ENCODE measurements at places on chromosomes 12 and 14.

- peak; percentile 17 for DNase-seq
Measured at GRCh38 chr12:107229827-107230226, 136.5 kb upstream of the CRY1 start.

GRCh38 chr14:83838226-83838625 is 1691.7 kb upstream of the FLRT2 start:
- no peak for DNase-seq

GRCh38 chr14:44945264-44945663 is 16.5 kb downstream of the KLHL28 start:
- DNase-seq = no peak

GRCh38 chr12:108511633-108512540 is 3.2 kb upstream of the FICD start:
- DNase-seq = peak; percentile 38

GRCh38 chr14:53621921-53622320 is 334.7 kb downstream of the BMP4 start:
- no peak for DNase-seq

GRCh38 chr12:43063650-43064049 is 474.1 kb upstream of the PRICKLE1 start:
- DNase-seq = no peak

DNA sequence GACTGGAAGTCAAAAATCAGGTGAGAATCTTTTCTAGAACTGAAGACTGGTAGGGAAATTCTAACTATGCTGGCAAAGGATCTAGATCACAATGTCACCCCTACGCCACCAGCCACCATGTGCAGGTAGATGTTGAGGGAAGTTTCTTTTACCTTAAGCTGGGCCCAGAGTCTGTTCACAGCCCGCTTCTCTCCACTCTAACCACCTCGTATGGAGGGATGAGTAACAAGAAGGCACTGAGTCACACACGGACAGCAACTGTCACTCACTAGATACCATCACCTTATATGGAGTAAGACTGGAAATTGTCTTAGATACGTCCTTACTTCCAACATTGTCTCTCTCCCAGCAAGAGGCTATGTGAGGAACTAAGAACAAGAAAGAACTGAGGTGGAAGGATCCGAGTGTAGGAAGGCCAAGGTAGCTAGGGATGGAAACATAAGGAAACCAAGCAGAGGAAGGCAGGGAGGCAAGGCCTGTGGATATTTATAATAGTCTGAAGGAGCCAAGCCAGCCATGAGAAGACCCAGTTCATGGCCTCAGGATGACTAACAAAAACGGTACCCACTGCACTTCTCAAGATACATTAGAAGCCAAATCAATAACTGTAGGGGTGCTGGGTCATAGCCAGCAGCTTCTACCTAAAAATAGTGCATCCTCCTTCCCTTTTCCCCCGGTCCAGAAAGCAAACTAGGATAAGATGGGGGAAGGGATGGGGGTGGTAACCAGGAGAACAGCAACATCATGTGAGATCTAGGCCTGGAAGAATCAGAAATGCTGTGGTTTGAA is 15.5 kb downstream of the REM2 start:
- no peak for DNase-seq

- no peak for DNase-seq
Measured at GRCh38 chr14:60636879-60637478, 12.3 kb downstream of the SIX1 start.

- DNase-seq = no peak
Measured at GRCh38 chr12:95820096-95820703, 29.6 kb upstream of the NTN4 start.

GRCh38 chr12:59823567-59823966 is 227.7 kb downstream of the SLC16A7 start:
- DNase-seq = no peak

DNA sequence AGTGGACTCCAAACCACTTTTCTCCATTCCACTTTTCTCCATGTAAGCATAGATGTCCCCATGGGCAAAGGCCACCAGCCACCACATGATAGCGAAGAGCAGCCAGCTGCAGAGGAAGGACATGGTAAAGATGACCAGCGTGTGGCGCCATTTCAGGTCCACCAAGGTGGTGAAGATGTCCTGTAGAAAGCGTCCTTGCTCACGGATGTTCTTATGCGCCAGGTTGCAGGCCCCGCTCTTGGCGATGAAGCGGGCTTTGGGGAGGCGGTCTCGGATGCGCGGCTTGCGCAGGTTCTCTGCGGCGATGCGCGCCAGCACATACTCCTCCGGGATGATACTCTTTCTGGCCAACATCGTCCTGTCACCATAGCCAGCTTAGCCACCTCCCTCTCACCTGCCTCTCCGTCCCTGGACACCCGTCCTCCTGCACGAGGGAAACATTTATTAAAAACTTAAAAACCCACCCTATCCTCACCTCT is 1.2 kb downstream of the KCNJ8 start:
- no peak for DNase-seq

- DNase-seq = no peak
Measured at GRCh38 chr12:92022093-92022492, 123.6 kb downstream of the BTG1 start.

- DNase-seq = no peak
Measured at GRCh38 chr14:98236314-98236713, 1035.7 kb downstream of the BCL11B start.

GRCh38 chr14:56342494-56342942 is 224.3 kb downstream of the PELI2 start:
- no peak for DNase-seq

GRCh38 chr12:89069431-89069830 is 282.9 kb downstream of the DUSP6 start:
- peak; percentile 46 for DNase-seq

GRCh38 chr12:127515941-127516340 is 751.0 kb upstream of the TMEM132C start:
- DNase-seq = no peak

DNA sequence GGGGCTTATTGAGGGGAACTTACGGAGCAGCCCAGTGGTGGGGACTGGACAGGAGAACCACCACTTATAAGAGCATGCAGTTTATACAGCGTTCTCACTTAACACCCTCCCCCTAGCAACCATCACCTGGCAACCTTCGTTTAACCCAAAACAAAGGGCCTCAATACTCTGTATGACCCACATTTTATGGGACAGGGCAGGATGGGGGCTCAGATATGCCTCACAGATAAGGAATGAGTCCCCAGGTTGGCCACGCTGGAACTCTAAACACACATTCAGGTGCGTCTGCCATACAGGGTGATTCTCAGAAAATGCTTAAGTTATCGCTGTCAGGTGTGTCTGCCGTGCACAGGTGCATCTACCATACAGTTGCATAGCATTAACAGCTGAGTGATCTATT is 99.2 kb downstream of the GCH1 start:
- no peak for DNase-seq

- no peak for DNase-seq
Measured at GRCh38 chr12:129901254-129901653, 2.6 kb downstream of the TMEM132D start.

GRCh38 chr12:118055865-118056773 is 4.9 kb downstream of the WSB2 start:
- no peak for DNase-seq

DNA sequence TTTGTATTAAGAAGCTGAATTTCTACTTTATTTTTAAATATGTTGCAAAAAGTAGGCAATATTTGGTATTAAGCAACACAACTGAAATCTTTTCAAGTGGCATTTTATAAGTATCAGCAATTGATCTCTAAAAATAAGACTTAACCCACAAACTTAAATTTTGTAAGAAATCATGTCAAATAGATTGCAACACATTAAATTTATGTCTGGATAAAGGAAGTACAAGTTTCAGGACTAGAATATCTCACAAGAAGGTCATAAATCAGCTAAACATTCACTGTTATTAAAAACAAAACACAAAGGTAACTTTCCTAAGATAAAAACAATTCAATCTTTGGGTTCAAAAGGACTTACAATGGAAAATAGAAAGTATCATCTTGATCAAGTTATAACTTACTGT is 32.8 kb downstream of the CPNE8 start:
- DNase-seq = no peak

GRCh38 chr12:15563663-15564062 is 225.5 kb downstream of the EPS8 start:
- DNase-seq = no peak

- DNase-seq = no peak
Measured at GRCh38 chr12:48054955-48055821, 50.7 kb downstream of the SENP1 start.

DNA sequence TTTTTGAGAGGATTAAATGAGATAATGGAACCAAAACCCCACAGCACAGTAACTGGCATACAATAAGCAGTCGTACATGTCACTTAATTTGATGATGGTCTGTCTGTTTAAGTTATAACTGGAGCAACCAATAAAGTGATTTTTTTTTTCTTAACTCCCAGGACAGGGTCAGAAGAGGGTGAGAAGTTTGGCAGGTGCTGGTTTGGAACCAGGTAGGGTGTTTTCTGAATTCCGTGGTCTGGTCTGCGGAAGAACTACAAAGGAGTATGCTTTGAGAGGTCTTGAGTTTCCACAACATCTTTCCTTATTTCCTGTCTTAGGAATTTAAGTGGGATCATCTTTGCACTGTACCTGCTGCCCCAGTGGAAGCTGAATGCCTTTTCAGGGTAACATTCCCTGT is 111.7 kb downstream of the SLC8A3 start:
- DNase-seq = no peak

GRCh38 chr12:123938679-123939480 is 33.8 kb downstream of the CCDC92 start:
- DNase-seq = no peak

DNA sequence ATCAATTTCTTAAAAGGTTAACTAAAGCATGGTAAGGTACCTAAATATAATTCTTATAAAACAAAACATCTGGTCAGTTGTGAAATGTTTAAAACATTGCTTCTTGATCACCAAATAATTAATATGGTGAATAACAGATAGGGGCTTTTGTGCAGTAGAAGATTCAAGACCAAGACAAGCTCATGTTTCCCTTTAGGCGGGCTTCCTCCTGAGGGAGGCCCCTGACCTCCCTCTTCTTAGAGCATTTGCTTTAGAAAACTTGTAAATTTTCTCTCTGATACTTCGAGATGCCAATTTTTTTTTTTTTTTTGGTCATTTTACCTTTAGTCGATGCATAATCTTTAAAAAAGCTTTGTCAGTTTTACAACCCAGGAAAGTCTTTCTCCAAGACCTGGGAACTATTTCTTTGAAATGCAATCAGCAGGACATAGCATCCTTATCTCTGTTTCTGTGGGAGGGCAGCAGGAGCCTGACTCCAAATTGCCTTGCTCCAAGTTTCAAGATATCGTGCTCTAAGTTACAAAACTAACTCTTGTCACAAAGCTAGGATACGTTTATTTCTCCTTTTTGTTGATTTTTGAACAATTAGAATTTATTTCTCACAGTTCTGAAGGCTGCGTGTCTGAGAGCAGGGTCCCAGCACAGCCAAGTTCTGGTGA is 66.6 kb upstream of the BICD1 start:
- DNase-seq = peak; percentile 52

DNA sequence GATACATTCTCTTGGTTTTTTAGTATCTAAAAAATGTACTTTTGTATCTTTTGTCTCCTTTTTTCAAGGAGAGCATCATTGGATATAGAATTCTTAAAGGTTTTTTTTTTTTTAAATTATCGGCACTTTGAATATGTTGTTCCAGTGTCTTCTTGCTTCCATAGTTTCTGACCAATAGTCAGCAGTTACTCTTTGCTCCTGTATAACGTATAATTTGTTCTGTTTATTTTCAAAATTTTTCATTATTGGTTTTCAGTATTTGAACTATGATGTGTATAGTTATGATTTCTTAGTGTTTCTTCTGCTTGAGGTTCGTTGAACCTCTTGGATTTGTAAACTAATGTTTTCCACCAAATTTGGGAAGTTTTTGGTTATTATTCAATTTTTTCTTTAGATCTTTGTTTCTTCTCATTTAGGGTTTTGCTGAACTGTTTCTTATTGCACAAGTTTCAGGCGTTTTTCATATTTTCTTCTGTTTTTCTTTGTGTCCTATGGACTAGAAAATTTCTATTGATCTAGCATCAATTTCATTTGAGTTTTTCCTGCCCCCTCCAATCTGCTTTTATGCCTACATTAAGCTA is 93.9 kb downstream of the PLBD1 start:
- peak; percentile 15 for DNase-seq

DNA sequence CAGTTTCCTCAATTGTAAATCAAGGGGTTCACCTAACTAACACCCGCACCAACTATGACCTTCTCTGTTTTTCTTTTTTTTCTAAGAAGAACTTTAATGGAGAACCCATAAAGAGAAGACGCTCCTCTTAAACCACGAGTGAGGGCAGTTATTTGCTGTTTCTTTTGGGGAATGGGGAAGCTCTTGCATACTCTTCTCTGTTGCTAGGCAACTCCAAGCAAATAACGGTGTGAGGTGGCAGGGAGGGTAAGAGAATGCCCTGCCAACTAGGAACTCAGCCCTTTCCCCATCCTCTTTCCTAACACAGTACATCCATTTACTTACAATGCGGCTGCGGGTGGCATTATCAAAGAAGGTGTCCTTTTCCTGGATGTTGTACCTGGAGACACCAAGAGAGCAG is 114.9 kb downstream of the ANO2 start:
- no peak for DNase-seq

GRCh38 chr14:72118841-72119240 is 186.6 kb downstream of the RGS6 start:
- no peak for DNase-seq

GRCh38 chr14:95231966-95232633 is 74.8 kb upstream of the DICER1 start:
- DNase-seq = no peak

GRCh38 chr12:45697371-45697770 is 32.1 kb upstream of the ARID2 start:
- DNase-seq = no peak

GRCh38 chr12:34625116-34625515 is 602.8 kb downstream of the ALG10 start:
- DNase-seq = peak; percentile 28

GRCh38 chr12:120252071-120252906 is 13.2 kb downstream of the PXN start:
- no peak for DNase-seq

GRCh38 chr14:103802356-103802755 is 45.0 kb downstream of the PPP1R13B start:
- no peak for DNase-seq

GRCh38 chr12:90921536-90921935 is 33.4 kb downstream of the CCER1 start:
- DNase-seq = no peak

GRCh38 chr12:54744590-54744989 is 96.4 kb upstream of the DCD start:
- DNase-seq = no peak

DNA sequence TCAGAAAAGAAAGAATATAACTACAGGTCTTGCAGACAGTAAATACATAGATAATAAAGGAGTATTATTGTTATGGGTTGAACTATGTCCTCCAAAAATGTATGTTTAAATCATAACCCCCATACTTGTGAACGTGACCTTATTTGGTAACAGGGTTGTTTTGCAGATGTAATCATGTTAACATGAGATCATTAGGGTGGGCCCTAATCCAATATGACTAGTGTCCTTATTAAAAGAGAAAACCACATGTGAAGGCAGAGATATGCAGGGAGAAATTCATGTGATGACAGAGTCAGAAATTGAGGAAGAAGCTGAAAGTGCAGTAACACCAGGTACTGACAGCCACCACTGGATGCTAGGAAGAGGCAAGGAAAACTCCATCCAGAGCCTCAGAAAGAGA is 29.0 kb downstream of the MAGOHB start:
- no peak for DNase-seq

Data from NCI-H226 (cell line).